RCC 7860 (cell line): ENCODE measurements at places on chromosomes 2 and 18.

- no peak for DNase-seq
Observed at GRCh38 chr2:10397297-10397875, 50.7 kb downstream of the ODC1 start.

DNA sequence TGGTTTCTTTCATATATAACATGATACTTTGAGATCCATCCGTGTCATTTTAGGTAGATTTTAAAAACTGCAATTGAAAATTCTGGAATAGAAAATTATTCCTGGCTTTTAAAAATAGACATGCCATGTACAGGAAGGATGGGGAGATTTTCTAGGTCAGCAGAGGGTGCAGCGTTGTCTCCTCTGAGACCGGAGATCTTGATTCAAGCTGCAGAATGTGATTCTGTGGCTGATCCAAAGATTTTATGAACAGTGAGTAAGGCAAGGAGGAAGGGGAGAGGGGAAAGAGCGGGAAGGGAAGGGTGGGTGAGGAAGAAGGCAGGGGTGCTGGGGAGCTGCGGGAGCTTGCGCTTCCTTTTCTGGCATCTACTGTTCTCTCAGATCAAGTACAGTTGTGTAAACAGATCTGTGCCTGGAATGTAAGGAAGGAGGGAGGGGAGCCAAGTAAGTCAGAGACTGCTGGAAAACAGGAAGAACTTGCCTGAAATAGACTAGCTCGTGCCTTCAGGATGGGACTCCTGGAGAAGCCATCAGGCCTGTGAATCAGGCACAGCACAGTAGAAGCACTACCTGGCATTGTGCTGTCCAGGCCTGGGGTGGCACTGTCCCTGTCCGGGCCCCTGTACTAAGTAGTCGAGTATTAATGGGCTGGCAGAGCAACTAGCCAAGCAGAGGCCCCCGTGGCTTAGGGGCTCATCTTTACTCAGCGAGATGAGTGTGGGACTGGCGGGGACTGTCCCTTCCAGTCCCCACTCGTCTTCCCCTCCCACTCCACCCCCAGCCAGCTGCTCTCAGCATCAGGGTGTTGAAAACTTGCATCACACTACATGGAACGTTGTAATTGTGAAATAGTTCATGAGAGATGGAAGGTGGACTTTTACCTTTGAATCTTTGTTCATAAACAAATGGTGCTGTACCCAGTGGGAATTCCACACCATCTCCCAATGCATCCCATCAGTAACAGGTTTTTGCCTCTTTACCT is 163.5 kb downstream of the UXS1 start:
- no peak for DNase-seq

DNA sequence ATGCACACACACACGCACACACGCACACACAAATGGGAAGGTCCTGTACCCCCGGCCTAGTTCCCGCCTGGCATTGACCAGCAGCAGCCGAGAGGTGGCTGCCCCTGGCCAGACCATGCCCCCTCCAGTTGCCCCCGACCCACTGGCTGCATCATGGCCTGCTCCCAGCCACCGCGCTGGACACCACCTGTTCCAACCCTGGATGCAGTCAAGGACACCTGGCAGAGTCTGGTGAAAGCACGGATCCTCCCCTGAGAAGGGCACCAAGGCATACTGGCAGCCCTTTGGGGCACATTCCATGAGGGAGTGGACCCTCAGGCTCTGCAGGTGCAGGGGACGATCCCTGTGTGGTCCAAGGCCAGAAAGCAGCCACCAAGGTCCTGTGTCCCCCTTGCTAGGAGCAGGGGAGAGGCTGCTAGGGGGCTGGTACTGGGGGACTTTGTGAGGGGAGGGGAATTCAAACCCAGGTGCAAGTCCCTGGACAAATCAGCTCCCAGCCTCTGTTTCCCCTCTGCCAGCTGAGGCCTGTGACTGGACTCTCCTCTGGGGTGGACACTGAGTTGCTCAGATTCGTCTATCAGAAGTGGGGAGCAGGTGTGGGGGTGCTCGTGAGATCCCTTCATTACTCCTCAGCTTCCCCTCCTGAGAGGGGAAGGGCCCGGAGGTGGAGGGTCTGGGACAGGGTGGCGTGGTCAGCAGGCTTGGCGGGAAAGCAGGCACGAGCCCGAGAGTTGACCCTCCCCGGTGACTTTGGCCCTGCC is 3.5 kb downstream of the ESPNL start:
- no peak for DNase-seq

GRCh38 chr2:64341461-64341860 is 112.5 kb upstream of the LGALSL start:
- DNase-seq, result no peak

DNA sequence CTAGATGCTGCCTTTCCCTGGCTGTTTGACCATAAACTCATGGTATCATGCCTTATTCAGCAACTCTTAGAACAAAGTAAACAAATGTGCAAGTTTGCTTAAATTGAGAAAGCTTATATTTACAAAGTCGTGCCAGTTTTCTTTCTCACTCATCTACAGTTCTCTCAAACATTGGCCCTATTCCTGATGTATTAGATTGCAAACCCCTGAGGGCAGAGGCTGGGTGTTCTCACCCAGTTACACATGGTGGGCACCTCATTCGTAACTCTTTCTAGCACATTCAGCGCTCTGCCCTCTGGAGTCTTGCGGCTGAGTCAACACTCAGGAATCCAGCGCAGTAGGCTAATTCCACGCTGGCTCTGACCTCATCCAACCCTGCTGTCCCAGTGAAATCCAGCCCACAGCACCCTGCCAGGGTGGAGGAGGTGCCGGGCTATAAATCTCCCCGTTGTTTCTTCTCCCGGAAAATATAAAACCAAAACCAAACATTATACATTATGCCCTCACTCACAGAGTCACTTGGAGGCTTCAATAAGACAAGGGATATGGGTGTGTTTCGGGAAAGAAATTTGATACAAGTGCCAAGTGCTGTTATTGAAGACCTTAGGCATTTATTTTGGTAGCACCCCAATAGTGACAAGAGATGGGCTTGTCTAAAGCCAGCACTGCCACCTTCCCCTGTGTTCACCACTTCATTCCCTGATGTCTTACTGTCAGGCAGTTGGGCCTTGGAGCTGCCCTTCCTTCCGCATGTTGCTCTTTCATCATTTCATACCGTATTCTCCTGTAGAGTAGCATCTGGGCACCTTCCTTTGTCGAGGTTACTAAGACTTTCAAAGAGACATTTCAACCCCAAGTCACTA is 287.4 kb downstream of the PRKCE start:
- DNase-seq, result peak; percentile 96

DNA sequence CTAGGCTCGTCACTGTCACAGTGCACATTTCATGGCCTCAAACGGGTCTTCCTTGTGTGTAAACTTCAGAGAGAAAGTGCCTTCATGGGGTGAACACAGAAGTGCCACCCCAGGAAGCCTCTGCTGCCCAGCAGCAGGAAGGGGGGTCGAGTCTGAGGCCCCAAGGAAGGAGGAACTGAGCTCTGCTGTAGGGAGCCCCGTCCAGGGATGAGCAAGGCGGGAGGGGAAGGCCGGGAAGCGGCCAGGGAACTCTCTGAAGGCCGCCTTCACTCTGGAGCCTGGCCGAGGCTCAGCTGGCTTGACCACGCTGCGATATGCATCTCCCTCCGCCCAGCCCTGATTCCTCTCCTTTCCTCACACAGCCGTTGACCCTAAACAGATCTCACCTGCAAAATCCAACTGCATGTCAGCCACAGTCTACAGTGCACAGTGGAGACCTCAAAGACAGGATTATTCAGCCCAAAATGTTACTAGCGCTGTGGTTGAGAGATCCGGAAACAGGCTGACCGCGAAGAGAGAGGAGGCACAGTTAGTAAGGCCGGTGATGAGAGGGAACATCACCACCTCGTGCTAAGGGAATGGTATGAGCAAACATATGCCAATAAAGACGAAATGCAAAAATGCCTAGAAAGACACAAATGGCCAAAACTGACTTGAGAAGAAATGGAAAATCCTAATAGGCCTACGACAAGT is 34.2 kb upstream of the CTDP1 start:
- no peak for DNase-seq
